ENCODE measurements at places on chromosomes 3 and 15.
A peak's percentile ranks its signal among the peaks of the same experiment; 100 is the strongest.

DNA sequence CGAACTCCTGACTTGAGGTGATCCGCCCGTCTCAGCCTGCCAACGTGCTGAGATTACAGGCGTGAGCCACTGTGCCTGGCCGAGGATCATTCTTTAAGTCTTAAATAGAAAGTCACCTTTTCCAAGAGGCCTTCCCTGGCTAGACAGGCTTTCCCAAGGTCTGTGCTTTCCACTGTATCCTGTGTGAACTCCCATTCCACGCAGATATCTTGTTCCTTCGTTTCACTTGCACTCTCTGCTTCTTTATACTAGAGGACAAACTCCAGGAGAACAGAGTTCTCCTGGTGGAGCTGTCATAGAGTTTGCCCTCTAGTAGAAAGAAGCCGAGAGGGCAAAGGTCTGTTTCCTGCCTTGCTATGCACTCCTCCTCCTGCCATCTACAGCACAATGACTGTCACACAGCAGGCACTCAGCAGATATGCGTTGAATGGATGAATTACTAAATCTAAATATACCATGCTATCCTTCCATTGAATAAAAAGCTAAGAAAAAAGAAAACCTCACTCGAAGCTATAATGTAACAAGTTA, 211.2 kb downstream of the FOXP1 start:
- no peak for DNase-seq

GRCh38 chr15:84598993-84599392, 1.8 kb upstream of the ZSCAN2 start:
- peak; percentile 46 for DNase-seq

- no peak for DNase-seq
Observed at GRCh38 chr3:127693336-127693843, 20.6 kb downstream of the ABTB1 start.

GRCh38 chr3:116767726-116768125, 58.1 kb downstream of the TUSC7 start:
- DNase-seq = no peak

- DNase-seq = no peak
Observed at GRCh38 chr15:32717426-32718226, at the start of gene GREM1. Gene GREM1 (plus strand): TSS chr15:32718004. CDS start chr15:32730691, 12,687 bp downstream.

DNA sequence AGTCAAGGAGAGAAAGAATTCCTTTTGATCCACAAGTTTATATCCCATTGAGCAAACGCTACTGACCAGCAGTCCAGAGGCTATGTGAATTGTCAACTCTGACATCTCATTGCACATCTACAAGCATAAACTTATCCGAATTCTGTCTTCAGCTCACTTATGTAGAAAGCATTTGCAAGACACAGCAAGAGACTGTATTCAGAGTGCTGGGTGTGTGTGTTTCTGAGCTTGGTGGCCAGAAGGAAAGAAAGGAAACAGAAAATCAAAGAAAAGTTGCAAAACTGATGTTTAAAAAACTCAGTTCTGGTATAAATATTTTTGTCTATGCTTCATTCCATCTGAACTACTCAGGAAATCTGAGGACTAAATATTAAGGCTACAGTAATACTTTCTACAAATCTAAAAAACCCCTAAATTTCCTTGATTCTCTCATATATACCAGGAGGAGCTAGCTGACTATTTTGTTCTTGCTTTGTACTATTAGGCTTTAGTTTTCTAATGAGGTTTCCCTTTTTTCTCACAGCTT, 45.5 kb downstream of the LSAMP start:
- DNase-seq = no peak

DNA sequence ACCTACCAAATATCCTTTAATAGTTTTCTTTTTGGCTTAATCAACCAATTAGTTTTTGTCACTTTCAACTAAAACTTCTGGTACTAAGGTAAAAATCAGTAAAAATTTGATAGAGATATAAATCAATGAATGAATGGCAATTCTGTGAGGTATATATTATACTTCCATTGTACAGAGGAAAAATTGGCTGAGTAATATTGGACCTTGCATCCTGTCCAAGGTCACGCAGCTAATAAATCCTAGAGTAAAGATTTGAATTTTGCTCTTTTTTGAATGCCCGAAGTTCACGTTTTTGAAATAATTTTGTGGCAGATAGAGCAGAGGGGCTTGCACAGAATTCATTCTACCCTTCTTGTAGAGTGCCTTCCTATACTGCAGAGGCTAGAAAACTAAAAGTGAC, 81.1 kb upstream of the ZNF280D start:
- DNase-seq = no peak
